Panc1 (cell line): ENCODE measurements at places on chromosomes 3 and 15.

GRCh38 chr3:143135150-143135549 is 15.6 kb downstream of the CHST2 start:
- no peak for DNase-seq

DNA sequence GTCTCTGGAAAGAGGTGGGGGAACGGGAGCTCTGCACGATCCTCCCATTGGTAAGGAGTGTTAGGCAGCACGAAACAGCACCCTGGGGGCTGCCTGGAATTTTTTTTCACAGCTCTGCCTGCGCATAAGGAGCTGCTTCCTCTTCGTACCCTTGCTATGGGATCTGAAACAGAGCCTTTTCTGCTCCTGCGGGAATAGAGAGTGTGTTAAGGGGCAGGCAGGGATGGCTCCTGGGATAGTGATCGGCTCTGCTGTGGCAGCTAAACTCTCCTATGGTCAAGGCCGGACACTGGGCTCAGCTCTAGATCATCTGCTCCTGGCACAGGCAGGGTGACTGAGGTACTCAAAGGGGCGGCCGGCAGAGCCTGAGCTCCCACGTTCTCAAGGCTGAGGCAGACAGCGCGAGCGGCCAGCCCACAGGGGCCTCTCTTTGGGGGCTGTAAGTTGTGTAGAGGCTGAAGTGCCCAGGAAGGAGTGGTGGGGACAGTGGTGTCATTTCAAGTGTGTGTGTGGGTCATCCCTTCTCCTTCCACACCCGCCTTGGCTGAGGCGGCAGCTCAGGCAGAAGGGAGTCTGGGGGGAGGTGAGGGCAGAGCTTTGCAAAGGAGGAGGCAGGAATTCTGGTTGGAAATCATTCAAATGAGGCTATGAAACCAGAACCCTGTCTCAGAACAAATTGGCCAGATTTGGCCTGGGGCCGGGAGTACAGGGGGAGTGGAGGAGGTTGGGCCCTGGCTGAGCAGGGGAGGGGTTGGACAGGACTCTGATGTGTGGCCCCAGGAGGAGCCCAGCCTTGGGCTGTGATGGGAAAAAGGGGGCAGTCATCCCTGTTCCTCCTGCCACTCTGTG is 31.0 kb downstream of the EPHB3 start:
- no peak for DNase-seq

- no peak for DNase-seq
Observed at GRCh38 chr3:41103200-41103599, 96.1 kb upstream of the CTNNB1 start.

DNA sequence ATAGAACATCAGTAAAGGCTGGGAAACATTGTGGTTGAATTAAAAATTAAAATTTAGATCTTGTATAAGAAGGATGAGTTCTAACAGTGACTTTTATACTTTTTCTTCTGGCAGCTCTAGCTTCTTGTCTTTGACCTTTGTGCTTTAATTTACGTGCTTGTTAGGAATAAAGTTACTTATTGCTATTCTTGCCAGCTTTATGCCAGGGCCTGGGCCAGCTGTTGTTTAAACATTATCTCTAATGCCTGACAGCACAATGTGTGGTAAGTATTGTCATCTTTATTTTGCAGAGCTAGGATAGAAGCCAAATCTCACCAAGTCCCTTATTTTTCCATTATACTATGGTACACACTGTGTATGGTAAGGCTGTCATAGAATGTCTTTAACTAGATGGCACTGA is 766.7 kb upstream of the GOLIM4 start:
- DNase-seq: no peak

DNA sequence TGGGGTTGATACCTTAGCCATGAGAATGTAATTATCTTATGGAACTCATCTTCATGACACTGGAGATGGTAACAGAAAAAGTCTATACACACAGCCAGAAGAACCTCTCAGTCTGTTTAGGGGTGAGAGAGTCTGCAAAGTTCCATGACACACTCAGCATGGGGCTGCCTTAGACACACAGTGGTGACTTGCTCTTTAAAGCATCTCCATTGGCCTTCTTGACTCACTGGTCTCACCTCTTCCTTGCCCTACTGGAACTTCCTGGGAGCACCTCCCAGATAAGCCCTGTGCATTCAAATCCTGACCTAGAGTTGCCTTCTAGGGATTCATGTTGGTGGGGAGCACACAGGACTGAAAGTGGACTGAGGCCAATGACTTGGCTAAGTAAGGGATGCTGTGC is 9.3 kb downstream of the MAGI1 start:
- DNase-seq: no peak

GRCh38 chr3:57011022-57011421 is 49.4 kb upstream of the SPATA12 start:
- no peak for DNase-seq

GRCh38 chr3:14324224-14324944 is 78.0 kb upstream of the SLC6A6 start:
- no peak for DNase-seq

- DNase-seq: no peak
Observed at GRCh38 chr3:118827446-118827845, 207.2 kb downstream of the IGSF11 start.

DNA sequence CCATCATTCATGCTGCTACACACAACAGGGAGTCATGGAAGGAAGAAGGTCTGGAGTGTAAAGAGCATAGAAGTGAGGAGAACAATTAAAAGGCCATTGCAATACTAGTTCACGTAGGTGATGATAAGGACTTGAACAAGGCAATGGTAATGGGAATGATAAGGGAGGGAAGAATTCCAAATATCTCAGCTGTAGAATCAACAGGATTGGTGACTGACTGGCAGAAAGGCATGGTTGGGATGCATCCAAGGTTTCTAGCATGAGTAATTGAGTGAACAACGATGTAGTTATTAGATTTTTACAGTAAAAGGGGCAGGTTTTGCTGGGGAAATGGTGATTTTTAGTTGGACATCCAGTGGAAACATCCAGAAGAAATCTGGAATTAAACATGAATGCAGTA is 2.4 kb upstream of the SEC62 start:
- no peak for DNase-seq

GRCh38 chr3:101865751-101866509 is 16.6 kb downstream of the NFKBIZ start:
- no peak for DNase-seq

DNA sequence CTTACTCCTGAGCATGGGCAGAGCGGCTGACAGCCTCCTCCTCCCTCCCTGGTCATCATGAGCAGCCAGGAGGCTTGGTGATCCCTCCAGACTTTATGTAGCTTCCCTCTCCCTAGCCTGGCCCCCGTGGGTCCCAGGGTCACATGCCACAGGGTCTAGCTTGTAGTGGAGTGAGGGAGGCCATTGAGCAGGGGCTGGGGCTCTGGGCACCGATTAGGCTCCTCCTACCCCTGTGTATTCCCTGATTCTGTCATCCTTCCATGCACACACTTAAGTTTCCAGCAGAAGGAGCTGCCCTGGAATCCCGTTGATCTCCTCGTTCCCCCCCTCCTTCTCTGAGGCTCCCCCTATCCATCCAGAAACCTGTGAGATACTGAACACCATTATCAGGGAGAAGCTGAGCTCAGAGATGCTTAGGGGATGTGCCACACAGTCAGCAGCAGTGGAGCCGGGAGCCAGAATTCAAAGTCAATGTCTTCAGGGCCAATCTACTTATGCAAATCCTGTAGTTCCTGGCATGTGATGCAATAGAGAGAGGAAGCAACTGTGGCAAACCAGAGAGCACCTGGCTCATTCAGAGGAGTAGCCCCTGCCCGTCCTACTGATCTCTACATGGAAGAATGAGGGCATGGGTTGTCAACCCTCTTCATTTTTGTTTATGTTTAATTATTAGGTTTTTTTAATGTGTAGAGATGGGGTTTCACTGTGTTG is 17.2 kb downstream of the CCDC33 start:
- no peak for DNase-seq

GRCh38 chr15:71182522-71182921 is 67.3 kb downstream of the THSD4 start:
- DNase-seq: no peak

DNA sequence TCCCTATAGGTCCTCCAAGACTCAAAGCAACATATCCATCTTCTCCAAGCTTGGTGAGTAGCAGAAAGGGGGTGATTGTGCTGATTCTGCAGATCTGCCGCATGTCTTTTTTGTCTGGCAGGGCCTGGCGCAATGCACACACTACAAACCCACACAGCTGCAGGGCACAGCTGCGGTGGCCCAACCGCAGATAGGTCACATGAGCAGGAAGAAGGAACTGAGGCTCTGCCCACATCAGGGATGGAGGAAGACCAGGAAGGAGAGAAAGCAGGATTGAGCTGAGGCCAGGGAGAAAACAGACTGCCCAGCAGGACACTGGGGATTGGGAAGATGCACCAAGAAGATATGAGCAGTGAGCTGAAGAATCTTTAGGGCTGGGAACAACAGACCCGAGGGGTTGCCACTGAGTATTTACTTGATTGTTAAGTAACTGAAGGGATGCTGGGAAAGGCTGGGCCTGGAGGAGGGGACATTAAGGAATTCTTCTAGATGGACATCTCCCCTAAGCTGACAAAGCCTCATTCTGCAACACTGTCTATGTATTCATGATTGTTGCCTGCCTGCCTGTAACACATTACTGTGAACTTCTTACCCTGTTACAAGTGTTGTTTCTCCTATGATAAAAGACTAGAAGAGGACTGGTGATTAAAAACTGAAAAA is 126.7 kb downstream of the MYLK start:
- no peak for DNase-seq

DNA sequence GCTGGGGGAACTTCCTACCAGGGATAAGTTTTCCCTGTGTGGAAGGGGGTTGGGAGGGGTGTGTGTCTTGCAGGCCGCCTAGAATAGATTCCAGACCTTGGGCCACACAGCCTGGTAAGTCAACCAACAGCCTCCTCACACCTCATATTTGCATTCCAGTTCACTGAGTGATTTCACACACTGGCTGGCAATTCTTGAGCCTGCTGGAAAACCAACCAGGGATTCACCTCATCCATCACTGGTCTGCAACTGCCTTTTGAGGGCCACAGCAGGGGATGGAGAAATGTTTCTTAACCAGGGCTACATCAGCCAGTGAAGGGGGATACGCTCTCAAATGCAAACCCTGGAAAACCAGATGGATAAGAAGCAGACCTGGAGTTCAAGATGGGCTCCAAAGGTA is 2.0 kb downstream of the FSTL1 start:
- no peak for DNase-seq

DNA sequence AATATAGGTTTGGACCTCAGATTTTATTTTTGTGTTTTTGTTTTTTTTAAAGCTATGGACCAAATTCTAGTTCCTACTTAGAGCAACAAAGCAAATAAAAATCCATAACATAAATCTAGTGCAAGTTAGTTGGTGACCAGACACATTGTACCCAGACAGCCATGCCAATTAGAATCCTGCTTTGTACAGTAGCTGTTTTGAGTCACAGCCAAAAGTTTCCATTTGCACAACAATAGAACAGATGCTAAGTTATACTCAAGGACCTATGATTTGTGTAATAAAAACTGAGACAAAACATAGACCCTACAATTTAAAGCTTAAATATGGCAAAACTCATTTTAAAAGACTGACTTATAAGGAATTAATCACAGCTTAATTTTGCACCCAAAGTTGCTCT is 513.1 kb upstream of the CBLB start:
- DNase-seq: no peak

- no peak for DNase-seq
Observed at GRCh38 chr3:101890716-101891115, 41.4 kb downstream of the NFKBIZ start.

DNA sequence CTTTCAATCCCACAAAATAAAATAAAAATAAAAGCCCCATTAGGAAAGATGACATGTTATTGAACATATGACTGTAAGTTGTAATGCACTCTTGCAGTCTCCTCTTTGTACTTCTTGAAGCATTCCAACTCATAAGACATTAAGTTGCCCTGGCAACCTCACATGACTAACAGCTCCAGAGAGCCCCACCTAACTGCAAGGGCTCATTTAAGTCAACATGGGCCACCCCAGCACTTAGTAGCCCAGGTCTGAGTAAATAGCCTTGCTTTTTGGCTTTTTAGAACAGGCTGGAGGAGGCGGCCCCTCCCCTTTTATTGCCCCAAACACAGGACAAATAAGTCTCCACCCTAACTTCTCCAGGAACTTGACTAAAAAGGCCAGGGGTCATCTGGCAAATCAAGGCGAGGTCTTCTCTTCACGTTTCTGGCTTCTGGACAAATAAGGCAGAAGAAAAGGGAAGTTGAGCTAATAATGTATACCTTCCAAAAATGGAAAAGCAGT is 135.1 kb downstream of the TMCO5A start:
- DNase-seq: no peak

DNA sequence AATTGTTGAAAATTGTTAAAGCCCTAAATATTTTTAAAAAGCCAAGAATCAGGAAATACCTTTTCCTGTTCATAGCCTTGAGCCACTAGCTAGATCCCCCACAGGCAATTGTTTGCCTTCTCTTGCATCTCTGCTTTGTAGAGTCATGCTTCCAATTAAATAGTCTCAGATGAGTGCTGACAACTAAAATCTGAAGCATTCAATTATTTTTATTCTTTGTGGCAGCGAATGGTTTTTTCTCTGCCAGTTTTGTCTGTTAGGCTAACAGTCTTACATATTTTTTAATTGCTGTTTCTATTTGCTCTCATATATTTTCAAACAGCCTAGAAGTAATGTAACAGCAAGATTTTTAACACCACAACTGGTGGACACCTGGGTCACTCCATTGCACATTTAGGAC is 277.1 kb upstream of the GBE1 start:
- no peak for DNase-seq

- DNase-seq: no peak
Observed at GRCh38 chr3:48012659-48013058, 3.6 kb downstream of the MAP4 start.

GRCh38 chr15:70702584-70702983 is 60.8 kb downstream of the UACA start:
- DNase-seq: no peak

- DNase-seq: no peak
Observed at GRCh38 chr3:175068587-175068986, 209.5 kb downstream of the NAALADL2 start.

DNA sequence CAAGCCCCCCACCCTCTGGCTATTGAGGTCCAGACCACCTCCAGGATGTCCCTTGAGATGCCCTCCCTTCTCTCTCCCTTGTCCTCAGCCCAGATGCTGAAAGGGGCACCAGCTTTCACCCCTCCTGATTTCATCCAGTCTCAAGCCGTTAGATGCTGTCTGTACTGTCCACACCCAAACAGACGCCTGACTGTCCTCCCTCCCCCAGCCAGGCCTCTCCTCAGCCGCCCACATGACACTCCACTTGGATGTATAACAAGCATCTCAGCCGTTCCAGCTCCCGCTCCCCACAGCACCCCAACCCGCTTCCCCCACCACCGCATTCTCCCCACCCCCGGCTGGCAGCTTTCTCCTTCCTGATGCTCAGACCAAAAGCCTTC is 25.0 kb upstream of the CYP11A1 start:
- no peak for DNase-seq

- DNase-seq: no peak
Observed at GRCh38 chr15:64824929-64825430, 467 bp downstream of the PIF1 start.

DNA sequence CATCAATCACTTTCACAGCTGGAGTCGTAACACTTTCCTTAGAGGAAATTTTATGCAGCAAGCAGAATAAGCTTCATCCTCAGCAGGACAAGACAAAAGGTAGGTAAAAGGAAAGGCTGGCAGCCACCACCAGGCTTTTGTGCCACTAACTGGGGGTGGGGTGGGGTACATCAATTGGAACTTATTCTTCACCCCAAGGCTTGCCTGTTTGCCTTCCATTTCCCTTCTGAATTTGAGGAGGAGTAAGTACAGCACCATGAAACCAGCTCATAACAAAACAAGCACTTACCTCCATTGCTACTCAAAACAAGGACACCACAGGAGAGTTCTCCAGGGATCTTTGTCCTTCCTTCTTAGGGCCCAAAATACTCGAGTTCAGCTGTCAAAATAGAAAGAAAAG is 296.8 kb downstream of the ARRDC4 start:
- no peak for DNase-seq

- DNase-seq: no peak
Observed at GRCh38 chr15:33411596-33412540, 101.1 kb downstream of the RYR3 start.
